ELF-1 (cell line): ENCODE measurements at places on chromosomes 4 and X.

DNA sequence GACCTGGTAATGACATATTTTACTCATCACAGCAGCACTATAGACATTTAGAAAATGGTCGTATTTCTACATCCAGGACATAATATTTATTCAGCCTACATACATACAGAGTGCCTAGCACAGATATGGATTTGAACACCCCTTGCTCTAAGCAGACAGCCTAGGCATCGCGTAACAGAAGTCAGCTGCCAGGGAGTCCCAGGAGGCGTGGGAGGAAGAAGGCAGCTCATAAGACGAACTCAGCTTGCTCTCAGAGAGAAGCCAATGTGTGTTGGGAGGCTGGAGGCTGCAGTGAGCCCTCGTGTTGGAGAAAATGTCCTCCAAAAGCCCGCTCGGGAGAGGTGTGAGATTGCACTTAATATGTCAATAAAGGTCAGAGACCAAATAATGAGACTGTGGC lies 131.6 kb downstream of the BCOR start:
- DNase-seq = no peak

DNA sequence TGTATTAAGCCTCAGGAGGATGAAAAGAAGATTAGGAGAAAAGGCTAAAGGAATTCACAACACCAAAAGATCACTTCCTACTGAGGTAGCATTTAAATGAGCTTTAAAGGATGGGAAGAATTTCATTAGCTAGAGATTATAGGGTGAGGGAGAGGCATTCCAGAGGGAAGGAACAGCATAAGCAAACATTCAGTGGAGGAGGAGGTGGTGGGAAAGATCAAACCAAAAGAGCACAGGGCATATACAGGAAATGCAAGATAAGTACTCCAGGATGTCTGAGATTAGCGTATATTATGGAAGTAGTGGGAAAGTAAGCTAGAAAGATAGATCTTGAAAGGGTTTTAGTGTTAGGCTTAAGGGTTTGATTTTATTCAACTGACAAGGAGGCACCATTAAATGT lies 84.8 kb downstream of the COL4A6 start:
- no peak for DNase-seq

- no peak for DNase-seq
Observed at GRCh38 chr4:5906191-5906590, 13.3 kb upstream of the CRMP1 start.

GRCh38 chr4:147780137-147780777 lies 48.4 kb downstream of the ARHGAP10 start:
- DNase-seq = no peak

GRCh38 chr4:187608001-187608421 lies 387.6 kb upstream of the ZFP42 start:
- DNase-seq = no peak

GRCh38 chr4:81651243-81651899 lies 179.7 kb upstream of the RASGEF1B start:
- DNase-seq = peak; percentile 51

- peak; percentile 14 for DNase-seq
Observed at GRCh38 chr4:27278615-27279375, 418.2 kb downstream of the STIM2 start.

- DNase-seq = no peak
Observed at GRCh38 chr4:3355266-3355748, 62.5 kb downstream of the RGS12 start.

GRCh38 chrX:4935846-4936245 lies 1222.4 kb upstream of the PRKX start:
- no peak for DNase-seq

GRCh38 chr4:155077452-155078229 lies 130.8 kb upstream of the NPY2R start:
- peak; percentile 11 for DNase-seq

- no peak for DNase-seq
Observed at GRCh38 chr4:157225096-157225495, 4.6 kb downstream of the GRIA2 start.

DNA sequence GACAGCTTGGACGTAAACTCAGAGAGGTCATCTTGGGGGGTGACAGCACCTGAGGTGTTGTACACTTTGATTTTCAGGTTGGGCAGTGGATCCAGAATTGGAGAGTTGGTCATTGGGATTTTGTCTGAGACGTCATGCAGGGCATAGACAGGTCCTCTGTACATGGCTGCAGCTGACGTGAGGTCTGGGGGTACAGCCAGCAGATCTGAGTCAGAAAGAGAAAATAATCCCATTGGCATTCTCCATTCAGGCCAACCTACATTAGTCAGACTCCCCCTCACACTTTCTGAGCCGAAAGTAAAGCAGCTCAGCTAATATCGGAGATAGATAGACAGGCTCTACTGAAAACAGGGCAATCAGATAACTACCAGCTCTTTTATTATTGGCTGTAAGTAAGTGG lies 329.7 kb downstream of the UNC5C start:
- DNase-seq = no peak

GRCh38 chrX:135981010-135981409 lies 4.2 kb upstream of the SLC9A6 start:
- no peak for DNase-seq

- DNase-seq = no peak
Observed at GRCh38 chr4:105061731-105062130, 84.9 kb upstream of the TET2 start.

GRCh38 chrX:130158311-130158710 lies 7.3 kb downstream of the AIFM1 start:
- peak; percentile 26 for DNase-seq

DNA sequence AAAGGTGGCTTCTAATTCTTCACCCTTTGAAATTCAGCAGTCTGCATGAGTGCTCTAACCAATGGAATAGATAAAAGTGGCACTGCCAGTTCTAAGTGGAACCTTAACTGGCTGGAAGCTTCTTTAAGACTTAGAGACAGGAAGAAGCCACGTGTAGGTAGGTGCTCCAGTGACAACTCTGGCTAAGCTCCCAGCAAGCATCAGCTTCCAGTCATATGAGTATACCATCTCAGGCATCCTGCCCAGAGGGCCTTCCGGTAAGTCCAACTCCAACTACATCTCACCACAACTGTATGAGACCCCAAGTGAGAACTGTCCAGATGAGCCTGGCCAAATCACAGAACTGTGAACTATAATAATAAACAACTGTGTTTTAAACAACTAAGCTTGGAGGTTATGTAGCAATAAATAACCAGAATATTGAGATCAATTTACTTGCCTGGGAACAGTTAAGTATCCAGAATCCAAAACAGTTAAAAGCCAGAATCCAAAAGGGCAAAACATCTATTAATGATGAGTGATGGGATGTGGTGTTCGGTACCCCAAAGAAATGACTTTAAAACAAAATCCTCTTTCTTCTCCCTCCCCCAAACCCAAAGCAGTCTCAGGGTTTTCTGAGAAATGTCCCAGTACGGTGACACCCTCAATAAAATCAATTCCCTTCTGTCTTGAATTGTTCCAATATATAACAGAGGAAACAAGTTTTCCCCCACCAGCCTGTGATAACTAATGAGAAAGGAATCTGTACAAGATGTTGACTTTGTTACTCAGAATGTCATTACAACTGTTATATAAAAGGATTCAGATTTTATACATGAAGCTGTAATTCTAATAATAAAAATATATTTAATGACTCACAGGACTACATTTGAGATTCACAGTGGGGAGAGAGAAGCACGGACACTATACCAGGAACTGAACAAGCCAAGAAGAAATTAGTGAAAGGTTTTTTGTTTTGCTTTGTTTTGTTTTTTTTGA lies 4.2 kb downstream of the TSPAN5 start:
- DNase-seq = no peak

DNA sequence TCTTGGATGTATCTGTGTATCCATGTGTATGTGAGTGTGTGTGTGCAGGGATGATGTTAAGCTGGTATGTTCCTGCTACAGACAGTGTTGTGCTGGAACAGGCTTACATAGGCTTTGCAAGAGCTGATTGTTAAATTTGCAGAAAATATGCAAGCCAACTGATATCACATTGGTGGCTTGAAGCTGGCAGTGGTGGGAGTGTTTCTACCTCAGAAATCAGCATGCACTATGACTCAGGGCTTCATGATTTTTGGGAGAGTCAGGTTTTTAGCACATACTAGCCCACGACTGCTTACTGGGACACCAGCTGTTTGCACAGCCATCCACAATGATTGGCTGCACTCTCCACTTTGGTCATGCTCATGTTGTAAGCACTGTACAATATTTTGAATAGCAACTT lies 261.8 kb downstream of the DHX15 start:
- DNase-seq = peak; percentile 23

- no peak for DNase-seq
Observed at GRCh38 chrX:38336538-38337240, 9.4 kb upstream of the RPGR start.

DNA sequence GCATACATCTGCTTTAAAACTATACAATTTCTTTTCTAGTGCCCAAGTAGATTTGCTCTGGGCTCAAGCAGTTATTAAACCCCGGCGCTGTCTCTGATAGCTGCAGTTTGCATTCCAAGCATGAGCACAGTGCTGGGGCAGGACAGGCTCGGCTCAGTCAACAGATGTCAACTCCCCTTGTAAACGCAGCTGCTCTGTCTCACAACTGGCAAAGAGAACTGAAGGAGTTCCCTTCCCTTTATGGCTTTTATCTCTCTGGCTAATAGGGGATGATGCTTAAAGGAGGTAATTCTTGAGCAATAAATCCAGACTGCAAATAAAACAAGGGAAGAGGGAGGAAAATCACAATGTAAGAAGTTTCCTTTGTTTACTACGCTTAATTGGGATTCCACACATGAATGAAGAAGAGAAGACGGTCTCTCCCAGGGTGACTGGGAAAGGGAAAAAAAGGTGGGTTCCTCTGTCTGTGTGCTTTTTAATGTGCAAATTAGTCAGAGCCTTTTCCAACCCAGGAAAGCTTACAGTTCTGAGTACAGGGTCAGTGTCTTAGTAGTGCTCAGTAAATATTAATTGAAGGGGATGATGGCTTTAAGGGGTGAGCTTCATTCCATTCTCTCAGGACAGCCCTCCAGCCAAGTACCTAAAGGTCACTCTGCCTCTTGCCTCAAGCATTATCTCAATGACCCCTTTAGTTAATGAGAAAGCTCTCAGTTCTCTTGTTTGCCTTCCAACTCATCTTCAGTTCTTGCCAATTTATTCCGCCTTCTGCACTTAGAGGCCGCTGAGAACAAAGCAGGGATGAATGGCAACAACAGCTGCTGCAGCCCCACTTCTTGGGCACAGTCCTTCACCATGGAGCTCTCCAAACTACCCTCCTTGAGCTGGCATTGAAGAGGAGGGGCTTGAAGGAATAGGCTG lies 155.7 kb upstream of the JADE1 start:
- peak; percentile 74 for DNase-seq

DNA sequence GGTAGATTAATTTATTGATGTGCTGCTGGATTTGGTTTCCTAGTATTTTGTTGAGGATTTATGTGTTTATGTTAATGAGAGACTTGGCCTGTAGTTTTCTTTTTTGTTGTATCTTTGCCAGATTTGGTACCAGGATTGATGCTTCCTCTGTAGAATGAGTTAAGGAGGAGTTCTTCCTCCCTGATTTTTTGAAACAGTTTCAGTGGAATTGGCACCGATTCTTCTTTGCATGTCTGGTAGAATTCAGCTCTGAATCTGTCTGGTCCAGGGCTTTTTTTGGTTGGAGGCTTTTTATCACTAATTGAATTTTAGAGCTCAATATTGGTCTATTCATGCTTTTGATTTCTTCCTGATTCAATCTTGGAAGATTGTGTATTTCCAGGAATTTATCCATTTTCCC lies 174.0 kb upstream of the NDST4 start:
- DNase-seq = no peak

DNA sequence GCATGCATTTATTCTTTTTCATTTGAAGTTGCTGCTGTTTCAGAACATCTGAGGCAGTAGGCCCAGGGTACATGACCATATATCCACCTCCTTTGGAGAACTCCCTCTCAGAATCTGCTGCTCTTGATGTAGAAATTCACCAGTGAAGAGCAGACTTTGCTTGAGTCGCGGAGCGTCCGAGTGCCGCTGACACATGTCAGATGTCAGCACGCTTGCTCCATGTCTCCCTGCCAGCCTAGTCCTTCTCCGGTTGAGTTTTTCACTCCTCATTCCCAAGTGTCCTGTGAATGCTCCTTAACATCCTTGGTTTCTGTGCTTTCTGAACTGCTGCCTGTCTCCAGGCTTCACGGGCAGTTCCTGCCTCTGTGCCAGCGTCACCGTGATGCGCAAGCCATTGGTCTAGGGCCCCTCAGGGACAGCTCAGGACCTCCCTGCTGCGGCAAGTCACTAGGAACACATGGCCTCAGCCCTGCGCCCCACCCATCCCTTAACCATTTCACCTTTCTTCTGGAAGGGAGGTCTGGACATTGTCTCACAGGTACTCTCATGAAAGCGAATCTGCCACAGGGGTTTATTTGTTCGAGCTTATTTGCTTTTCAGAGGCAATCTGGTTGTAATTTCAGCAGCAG lies 93.1 kb upstream of the RBPJ start:
- no peak for DNase-seq

GRCh38 chrX:24235084-24235710 lies 78.7 kb downstream of the SUPT20HL2 start:
- DNase-seq = no peak

DNA sequence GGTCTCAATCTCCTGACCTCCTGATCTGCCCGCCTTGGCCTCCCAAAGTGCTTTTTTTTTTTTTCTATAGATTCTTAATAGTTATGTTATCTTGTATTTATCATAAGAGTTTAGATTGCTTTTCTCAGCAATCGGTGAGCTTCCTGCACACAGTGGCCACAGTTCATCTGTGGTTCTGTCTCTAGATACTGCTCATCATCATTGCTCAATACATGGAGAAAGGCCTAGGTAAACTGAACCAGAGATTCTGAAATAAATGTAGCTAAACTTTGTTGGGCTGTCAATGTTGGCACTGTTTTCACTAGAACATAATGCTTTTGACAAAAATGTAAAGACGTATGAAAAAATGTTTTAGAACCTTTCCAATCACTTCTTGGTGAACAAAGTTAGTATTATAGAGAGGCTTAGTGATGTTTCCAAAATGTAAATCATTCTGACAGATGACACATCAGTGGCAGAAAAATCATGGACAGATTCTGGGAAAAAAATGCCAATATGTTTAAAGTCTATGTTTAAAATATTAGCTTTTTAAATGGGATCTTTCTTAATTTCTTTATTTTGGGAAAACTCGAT lies 50.0 kb upstream of the LIMCH1 start:
- DNase-seq = no peak

- no peak for DNase-seq
Observed at GRCh38 chr4:8188743-8189550, 10.1 kb upstream of the SH3TC1 start.
